ENCODE measurements at places on chromosomes 4 and X. TPM values are rescaled to one million over a fixed set of nuclear protein-coding genes. Genes with fewer than 3 reads are reported as not detected.
A peak's percentile ranks its signal among the peaks of the same experiment; 100 is the strongest.

The RTL3 gene
- total RNA-seq = not detected

DNA sequence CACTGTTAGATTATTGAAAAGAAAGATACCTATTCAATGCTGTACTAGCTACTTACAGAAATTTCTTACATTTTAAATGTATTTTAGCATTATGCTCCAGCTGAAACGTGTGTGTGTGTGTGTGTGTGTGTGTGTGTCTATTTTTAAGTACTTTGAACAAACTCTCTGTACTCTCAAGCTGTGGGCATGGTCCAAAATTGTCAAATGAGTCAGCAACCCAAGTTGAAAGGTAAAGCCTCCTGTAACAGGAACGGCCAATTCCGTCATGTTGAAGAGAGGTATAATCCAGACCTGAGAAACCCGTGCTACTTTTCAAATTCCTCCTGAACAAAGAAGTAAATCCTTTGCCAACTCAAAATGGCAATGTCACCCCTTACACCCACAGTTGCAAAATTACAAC is 20.5 kb downstream of the MAOB start:
- DNase-seq = peak; percentile 64

DNA sequence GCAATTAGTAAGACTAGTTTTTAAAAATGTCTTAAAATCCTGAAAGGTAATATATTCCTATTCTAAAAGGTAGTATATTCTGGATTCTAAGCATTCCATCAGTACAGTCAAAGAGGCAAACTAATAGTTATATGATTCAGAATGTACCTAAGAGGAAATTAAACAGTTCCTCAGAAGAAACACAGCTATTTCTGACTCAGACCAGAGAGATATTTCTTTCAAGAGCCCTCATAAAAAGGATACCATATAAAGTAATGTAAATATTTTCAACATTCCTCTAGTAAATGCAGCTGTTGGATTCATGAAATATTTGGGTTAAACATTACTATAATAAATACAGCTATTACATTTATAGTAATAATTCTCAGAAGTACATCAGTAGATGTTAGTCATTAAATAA is 358.3 kb downstream of the MAGEB5 start:
- DNase-seq = no peak

DNA sequence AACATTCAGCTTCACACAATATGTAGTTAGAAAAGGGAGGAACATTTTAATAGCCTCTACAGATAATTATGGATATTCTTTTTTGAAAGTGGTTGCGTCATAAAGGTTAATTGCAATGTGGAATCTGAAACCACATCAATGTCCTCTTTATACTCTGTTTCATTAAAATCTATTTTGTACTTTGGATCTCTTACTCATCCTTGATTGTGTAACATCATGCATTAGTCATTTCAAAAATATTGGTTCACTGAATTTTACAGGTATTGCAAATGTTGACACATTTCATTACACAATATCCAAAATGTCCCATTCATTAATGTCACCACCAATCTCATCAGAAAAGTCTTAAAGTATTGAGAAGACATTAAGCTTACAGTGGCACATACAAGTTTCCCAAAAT is 62.7 kb upstream of the USP9X start:
- peak; percentile 83 for DNase-seq

GRCh38 chr4:133189147-133189517 is 40.0 kb downstream of the PCDH10 start:
- no peak for DNase-seq

The CCDC110 gene
- total RNA-seq = 0.47 TPM

DNA sequence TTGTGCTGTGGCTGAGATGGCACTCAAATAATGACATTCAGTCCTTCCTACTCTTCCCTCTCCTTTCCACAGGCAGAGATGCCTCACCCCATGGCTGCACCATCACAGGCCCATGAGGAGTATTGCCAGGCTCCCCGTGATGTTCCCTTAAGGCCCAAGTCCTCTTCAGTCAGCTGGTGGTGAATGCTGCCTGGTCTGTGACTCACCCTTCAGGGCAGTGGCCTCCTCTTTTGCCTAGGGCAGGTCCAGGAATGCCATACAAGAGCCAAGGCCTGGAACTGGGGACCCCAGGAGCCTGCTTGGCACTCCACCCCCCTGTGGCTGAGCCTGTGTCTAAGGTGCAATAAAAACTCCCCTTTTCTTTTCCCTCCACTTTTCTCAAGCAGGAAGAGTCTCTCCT is 144.2 kb upstream of the GEMIN8 start:
- no peak for DNase-seq

The PHEX gene
- 0.69 TPM for total RNA-seq

GRCh38 chr4:129059028-129059427 is 34.3 kb downstream of the SCLT1 start:
- DNase-seq = no peak

The OTUD6A gene
- total RNA-seq = not detected

The USP17L22 gene
- not detected for total RNA-seq

The ANXA10 gene
- not detected for total RNA-seq

DNA sequence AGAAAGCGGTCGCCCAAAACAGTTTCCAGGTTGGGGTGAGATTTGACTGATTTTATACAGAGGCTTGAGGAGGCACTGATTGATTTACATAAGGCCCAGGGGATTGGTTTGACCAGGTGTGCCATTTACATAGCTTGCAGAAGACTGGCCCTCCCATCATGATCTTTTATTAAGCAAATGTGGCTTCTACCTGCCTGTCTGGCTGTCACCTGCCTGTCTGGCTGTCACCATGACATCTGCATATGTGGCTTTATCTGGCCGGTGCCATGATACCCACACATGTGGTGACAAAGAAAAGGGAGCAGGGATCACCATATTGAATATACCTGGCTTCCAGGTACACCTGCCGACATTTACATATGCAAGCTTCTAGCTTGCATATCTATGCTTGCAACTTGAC is 17.0 kb upstream of the CDS1 start:
- DNase-seq = no peak

The CLNK gene
- not detected for total RNA-seq

- no peak for DNase-seq
These were observed 1395.7 kb downstream of the STIM2 start for GRCh38 chr4:28256295-28256694.

GRCh38 chr4:26839534-26839951 is 21.1 kb upstream of the STIM2 start:
- peak; percentile 86 for DNase-seq

DNA sequence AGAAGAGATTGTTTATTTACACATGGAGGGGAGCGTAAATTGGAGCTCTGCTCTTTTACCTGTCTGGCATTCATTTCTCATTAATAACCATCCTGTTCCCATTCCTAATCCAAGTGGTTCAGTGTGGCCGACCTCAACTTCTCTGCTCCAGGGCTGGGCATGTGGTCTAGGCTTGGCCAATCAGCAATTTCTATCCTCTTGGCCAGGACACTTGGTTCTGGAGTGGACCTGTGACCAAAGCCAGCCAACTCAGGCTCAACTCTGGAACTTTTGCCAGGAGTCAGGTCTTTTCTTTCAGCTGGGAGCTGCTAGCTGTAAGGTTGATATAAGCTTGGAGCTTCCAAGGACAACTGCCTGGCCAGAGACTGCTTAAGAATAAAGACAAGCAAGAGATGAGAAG is 15.6 kb upstream of the RASL11B start:
- no peak for DNase-seq

DNA sequence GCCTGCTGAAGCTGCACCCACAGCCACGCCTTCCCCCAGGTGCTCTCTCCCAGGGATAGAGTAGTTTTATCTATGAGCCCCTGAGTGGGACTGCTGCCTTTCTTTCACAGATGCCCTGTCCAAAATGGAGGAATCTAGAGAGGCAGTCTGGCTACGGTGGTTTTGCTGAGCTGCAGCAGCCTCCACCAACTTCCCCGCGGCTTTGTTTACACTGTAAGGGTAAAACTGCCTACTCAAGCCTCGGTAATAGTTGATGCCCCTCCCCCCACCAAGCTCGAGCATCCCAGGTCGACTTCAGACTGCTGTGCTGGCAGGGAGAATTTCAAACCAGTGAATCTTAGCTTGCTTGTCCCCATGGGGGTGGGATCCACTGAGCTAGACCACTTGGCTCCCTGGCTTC is 84.5 kb downstream of the PRKG2 start:
- no peak for DNase-seq

The ADAMTS3 gene
- 0.25 TPM for total RNA-seq

DNA sequence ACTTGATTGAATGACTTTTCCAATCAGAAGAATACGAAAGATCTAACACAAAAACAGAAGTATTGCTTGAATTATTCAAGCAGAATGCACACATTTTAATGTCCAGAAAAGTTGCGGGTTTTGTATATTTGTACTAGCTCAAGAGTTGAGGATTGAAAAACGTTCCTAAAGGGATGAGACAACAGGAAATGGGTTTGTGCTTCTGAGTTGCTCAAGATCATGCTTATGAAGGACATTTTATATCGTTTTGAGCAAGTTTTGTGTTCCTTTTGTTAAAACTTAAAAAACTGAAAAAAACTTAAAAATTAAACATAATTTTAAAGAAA is 353 bp upstream of the SMIM10 start:
- DNase-seq = no peak

The BBS7 gene
- total RNA-seq = 25.5 TPM

DNA sequence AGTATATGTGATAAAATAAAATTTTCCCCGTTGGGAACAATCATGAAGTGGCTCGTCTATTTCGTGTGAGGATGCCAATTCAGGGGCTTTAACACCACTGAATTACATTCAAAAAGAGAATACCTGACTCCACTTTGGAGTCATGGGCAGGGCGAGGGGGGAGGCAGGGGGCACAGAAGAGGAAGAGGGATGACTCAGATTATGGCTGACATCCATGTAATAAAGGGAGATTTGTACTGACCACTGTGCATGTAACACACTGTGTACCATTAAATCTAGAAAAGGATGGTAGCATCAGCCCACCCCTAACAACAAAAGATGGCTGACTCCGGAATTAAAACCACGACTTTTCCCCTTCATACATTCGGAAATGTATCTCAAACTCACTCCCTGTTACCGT is 1.3 kb downstream of the SLC9A7 start:
- DNase-seq = peak; percentile 32

The GNRHR gene
- not detected for total RNA-seq

- DNase-seq = peak; percentile 94
These were observed 42.9 kb downstream of the AFF1 start for GRCh38 chr4:86977621-86978184.

- DNase-seq = peak; percentile 43
These were observed 21.0 kb upstream of the ETNPPL start for GRCh38 chr4:108783665-108784463.

DNA sequence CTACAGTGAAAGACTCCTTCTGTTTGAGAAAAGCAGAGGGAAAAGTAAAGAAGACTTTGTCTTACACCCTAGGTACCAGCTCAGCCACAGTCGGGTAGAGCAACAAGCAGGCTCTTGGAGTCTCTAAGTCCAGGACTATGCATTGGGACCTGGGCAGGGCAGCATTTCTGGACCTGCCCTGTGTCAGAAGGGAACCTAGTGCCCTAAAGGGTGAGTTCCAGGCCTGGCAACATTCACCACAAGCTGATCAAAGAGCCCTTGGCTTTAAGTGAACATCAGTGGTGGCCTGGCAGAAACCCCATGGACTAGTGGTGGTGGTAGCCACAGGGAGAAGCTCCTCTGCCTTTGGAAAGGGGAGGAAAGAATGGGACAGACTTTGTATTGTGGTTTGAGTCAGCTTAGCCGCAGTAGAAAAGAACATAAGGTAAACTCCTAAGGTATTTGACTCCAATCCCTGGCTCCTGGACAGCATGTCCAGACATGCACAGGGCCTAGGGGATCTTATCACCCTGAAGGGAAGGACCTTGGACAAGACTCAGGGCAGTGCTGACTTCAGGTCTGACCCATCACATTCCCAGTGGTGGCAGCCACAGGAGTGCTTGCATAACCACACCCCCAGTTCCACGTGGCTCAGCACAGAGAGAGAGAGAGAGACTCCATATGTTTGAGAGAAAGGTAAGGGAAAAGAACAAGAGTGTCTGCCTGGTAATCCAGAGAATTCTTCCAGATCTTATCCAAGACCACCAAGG is 32.6 kb downstream of the CCDC158 start:
- DNase-seq = peak; percentile 91

DNA sequence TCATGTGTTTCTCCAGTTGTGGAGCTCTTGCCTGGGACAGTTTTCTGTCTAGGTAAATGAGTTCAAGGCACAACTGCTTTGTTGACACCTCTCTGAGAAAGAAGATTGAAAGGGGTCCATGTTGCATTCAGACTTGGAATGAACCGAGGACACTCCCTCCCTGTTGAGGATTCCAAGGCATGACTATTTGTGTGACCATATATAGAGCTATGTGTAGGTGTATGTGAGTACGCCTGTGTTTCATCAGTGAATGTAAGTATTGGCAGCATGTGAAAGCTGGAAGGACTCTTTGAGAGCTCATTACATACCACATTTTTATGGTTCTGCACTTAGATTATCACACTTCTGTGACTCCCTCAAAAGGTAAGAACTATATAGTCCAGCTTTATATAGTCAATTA is 3.4 kb downstream of the HEPH start:
- DNase-seq = no peak

The VEGFC gene
- total RNA-seq = 11.1 TPM

The IL3RA gene
- total RNA-seq = not detected

GRCh38 chrX:22078117-22078516 is 46.0 kb downstream of the PHEX start:
- no peak for DNase-seq

GRCh38 chr4:126834854-126835253 is 797.9 kb upstream of the INTU start:
- DNase-seq = no peak

- peak; percentile 65 for DNase-seq
These were observed 33.4 kb upstream of the SRD5A3 start for GRCh38 chr4:55312489-55313101.

The CXorf65 gene
- total RNA-seq = not detected

DNA sequence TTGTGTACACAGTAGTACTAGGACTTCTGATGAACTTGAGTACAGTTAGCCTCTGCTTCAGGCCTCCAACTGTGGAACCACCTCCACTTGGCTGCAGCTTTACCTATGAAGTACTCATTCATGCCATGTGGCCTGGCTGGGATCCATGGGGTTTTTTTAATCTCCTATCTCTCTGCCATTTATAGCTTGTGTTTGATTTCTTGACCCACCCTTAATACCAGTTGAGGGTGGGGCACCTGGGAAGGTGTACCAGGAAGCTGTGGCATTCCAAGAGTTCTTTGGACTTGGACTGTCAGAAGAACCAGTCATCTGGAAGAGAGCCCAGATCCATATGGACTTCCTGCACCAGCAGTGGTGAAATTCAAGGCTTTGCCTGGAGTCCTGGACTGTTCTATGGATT is 230.1 kb downstream of the SHROOM3 start:
- peak; percentile 92 for DNase-seq

DNA sequence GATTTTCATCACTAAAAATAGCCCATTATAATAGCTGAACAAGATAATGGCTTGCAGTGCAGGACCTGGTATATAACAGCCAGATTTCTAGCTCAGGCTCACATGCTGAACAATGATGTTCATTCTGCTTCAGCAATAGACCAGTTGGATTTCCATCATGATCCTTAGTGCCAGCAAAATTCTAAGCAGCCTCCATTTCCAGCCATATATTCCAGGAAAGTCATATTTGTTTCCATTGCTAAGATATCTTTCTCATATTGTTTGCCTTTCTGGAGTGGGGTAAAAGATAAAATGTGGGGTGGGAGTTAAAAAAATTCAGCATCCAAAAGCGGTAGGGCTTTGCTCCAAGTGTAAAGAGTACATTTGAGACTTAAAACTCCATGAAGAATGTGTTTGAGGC is 2344.1 kb downstream of the PCDH7 start:
- no peak for DNase-seq

GRCh38 chr4:66034262-66034661 is 364.0 kb upstream of the EPHA5 start:
- no peak for DNase-seq
